ENCODE measurements at places on chromosomes 5 and 9. TPM values are rescaled to one million over a fixed set of nuclear protein-coding genes. Genes with fewer than 3 reads are reported as not detected.

DBH gene
- 0.24 TPM for polyA plus RNA-seq

F2R gene
- 29.1 TPM for polyA plus RNA-seq

POU5F2 gene
- 0.08 TPM for polyA plus RNA-seq

FYB1 gene
- polyA plus RNA-seq: not detected

SPATA6L gene
- 1.6 TPM for polyA plus RNA-seq

FAXDC2 gene
- polyA plus RNA-seq: 5.9 TPM

BTNL3 gene
- not detected for polyA plus RNA-seq

ZNF474 gene
- polyA plus RNA-seq: not detected

CLIC3 gene
- 0.33 TPM for polyA plus RNA-seq

C9orf153 gene
- 0.05 TPM for polyA plus RNA-seq

SLCO6A1 gene
- not detected for polyA plus RNA-seq

ARL14EPL gene
- not detected for polyA plus RNA-seq

GIN1 gene
- 1.9 TPM for polyA plus RNA-seq

FOXD4 gene
- 0.08 TPM for polyA plus RNA-seq

C9orf72 gene
- polyA plus RNA-seq: 4.5 TPM

GRXCR2 gene
- not detected for polyA plus RNA-seq

FGF1 gene
- polyA plus RNA-seq: 0.30 TPM

SPRY4 gene
- 80.0 TPM for polyA plus RNA-seq

NUTM2F gene
- polyA plus RNA-seq: 0.28 TPM

TRIP13 gene
- polyA plus RNA-seq: 17.9 TPM

ARAP3 gene
- 19.7 TPM for polyA plus RNA-seq

INSYN2B gene
- polyA plus RNA-seq: not detected

ADGRD2 gene
- polyA plus RNA-seq: 1.2 TPM

GGTA1 gene
- not detected for polyA plus RNA-seq

ASS1 gene
- polyA plus RNA-seq: 296 TPM

RNF44 gene
- polyA plus RNA-seq: 54.7 TPM

CDH6 gene
- 1.6 TPM for polyA plus RNA-seq

PCDHGB6 gene
- polyA plus RNA-seq: 4.3 TPM

STPG3 gene
- polyA plus RNA-seq: not detected

PCDHGA12 gene
- polyA plus RNA-seq: 1.2 TPM

HMMR gene
- polyA plus RNA-seq: 8.2 TPM

MAN2A1 gene
- 29.1 TPM for polyA plus RNA-seq

NIPAL4 gene
- 0.06 TPM for polyA plus RNA-seq

RORB gene
- 2.3 TPM for polyA plus RNA-seq

GLT6D1 gene
- 2.1 TPM for polyA plus RNA-seq

MLANA gene
- polyA plus RNA-seq: not detected

GPRIN1 gene
- 3.3 TPM for polyA plus RNA-seq

SH3TC2 gene
- 0.11 TPM for polyA plus RNA-seq

WWC1 gene
- 16.4 TPM for polyA plus RNA-seq

BAAT gene
- 0.09 TPM for polyA plus RNA-seq

ITK gene
- polyA plus RNA-seq: not detected

Data from H1 (cell line).